ENCODE measurements at places on chromosomes 2 and 18.

DNA sequence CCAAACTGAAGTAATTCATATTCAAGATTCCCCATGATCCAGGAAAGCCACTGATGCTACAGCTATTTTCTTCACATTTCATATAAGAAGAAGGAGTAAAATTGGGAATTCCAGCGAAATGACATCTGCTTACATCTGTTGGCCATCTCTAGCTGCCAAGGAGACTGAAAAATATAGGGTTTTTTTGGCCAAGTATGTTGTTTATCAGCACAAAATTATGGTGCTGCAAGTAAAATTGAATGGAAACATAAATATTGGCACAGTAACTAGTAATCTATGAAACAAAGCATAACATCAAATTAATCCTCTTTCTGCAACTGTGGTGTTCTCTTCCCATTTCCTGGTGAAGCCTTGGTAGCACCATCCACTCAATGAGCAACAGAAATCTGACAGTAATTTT lies 649.5 kb upstream of the ZNF804A start:
- DNase-seq = no peak

DNA sequence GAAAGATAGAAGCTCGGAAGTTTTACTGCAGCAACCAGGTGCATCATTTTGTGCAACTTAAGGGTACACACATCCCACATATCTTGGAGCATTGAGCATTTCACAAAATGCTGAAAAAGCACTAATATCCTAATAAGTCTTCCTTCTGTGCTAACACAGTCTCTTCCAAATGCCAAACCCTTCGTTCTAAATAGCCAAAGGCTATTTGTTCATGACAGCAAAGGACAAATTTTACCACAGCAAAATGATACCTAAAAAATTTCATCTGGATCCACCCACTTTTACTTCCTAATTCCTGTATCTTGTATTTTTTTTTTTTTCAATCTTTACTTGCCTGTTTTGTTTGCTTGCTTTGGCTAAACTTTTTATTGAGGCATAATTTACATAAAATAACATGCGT lies 435.0 kb downstream of the RND3 start:
- DNase-seq = no peak

GRCh38 chr2:62570861-62571698 lies 65.1 kb upstream of the TMEM17 start:
- DNase-seq = no peak

DNA sequence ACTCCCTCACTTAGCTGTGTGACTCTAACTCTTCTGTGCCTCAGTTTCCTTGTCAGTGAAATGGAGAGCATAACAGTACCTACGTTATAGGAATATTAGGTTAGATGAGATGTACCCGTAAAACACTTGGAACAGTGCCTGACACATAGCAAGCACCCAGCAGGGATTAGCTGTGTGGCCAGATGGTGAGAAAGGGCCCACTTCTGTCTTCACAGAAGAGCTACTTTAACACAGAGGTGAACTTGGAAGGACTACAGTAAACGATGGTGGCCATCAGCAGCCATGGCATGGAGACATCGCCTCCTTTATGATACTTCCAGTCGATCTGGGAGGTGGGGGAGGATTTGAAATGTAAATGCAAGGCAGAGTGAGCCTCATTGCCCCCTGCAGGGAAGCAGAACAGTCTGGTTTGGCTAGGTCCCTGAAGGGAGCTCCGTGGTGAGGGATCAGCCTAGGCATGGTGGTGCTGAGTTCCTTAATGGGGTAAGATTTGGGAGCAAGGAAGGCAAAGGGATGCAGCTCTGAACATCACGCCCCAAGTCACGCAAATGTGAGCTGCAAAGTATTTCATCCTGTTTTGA lies 101.7 kb upstream of the ALPP start:
- DNase-seq = no peak

DNA sequence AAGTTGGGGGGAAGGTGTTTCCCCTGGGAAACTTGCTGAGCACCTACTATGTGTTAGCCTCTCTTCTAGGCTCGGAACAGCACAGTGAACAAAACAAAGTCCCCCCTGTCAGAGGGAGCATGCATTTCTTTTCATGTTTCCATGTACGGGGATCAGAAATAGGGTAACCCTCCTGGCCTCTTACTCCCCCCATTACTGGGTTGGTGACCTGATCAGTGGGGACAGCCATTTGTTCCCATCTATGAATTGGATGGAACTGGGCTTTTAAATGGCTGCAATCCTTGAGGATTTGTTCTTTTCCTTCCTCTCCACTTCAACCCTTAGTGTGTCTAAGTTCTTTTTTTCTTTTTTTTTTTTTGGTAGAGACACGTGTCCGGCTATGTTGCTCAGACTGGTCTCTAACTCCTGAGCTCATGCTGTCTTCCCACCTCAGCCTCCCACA lies 13.7 kb downstream of the NCL start:
- no peak for DNase-seq

DNA sequence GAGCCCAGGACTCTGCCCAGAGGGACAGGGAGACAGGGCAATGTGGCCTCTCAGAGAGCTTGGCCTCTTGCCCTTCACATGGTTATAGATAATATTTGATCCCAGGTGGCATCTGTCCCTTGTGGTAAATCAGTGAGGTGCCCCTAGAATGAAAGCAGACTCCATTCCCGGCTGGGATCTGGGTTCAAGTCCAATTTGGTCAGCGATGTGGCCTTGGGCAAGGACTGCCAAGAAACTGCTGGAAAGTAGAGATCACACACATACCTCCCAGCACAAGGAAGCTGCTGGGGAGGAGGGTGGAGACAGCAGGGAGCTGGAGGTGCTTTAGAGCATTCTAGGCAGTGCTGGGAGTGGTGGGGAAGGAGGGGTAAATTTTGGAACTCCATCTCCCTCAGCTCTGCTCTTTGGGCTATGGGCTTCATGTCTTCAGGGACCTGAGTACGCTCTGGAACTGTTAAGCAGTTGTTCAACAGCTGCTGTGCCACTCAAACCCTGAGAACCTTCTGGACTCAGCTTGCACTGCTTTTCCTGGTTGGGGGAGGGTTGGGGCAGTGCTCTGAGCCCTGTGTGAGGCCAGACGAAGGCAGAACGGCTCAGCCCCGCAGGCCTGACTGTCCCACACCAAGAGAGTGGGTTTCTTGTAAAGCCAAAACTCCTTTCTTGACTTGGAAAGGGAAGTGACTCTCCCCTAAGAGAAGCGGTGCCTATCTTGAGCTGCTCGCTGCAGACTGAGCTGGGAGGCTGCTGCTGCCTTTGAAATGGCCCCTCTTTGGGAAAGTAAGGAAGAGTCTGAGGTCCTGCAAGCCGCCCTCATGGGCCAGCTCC lies 23.0 kb downstream of the INPP5D start:
- DNase-seq = no peak

All from CD4-positive, alpha-beta T cell treated with Interleukin-4 for 4 hours (primary cell).